ENCODE measurements at places on chromosomes 2 and 18.

- DNase-seq = no peak
Observed at GRCh38 chr2:58571181-58571852, 330.2 kb upstream of the FANCL start.

GRCh38 chr18:35040638-35040987 lies 600 bp upstream of the MAPRE2 start:
- no peak for DNase-seq

DNA sequence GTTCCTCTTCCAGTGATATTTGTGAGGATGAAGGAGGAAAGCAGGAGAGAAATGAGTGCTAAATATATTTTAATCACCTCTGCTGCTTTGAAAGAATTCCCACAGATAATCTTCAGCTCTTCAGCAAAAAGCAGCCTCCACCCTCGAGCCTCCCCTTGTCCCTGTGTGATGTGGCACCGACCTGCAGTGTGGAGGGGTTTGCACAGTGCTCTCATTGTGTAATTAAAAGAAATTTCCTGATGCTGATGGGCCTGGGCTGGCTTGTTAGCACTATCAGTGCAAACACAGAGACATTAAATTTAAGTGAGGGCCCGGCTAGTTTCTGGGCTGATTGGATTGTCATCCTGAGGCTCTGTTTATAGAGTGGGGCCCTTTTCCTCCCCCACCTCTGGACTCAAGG lies 53.4 kb downstream of the KIF5C start:
- DNase-seq = no peak

GRCh38 chr2:224162122-224162521 lies 123.0 kb upstream of the SERPINE2 start:
- no peak for DNase-seq

GRCh38 chr18:40124107-40124506 lies 1830.9 kb upstream of the PIK3C3 start:
- no peak for DNase-seq

GRCh38 chr2:52500561-52500960 lies 1267.0 kb upstream of the CHAC2 start:
- no peak for DNase-seq

- DNase-seq = no peak
Observed at GRCh38 chr2:138215958-138216357, 251.7 kb downstream of the HNMT start.

- DNase-seq = no peak
Observed at GRCh38 chr2:79980816-79981215, 323.7 kb downstream of the LRRTM1 start.

DNA sequence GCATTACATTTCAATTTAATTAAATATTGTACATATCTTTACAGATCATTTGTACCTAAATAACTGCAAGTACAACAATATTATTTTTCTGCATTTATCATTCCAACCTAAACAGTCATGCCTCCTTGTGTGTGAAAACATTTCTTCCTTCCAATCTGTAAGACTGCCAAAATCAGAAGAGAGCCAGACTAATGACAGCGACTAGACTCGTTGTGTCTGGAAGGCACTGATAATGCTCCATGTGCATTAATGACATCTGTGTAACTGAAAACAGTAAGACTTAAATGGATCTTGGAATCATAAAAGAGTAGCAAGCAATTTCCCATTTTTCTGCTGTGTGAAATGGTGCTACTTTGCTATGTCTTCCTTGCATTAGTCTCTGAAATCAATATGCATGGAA lies 278.0 kb upstream of the DSEL start:
- no peak for DNase-seq

Data from cardiac septum (tissue), 1 donor.